Placental pericyte (primary cell): ENCODE measurements at places on chromosomes 16 and 17. TPM values are rescaled to one million over a fixed set of nuclear protein-coding genes. Genes with fewer than 3 reads are reported as not detected.

KRT12 gene
- total RNA-seq = 0.43 TPM in 1 of 2 replicates, not detected in the other

CLEC18B gene
- not detected in 2 replicates for total RNA-seq

CCL5 gene
- 0.29 TPM in 1 of 2 replicates, not detected in the other for total RNA-seq

CSH2 gene
- 0.14 TPM in 1 of 2 replicates, not detected in the other for total RNA-seq

CCL8 gene
- total RNA-seq = not detected in 2 replicates

PABPN1L gene
- not detected in 2 replicates for total RNA-seq

SYCE1L gene
- 0.22 TPM in 1 of 2 replicates, not detected in the other for total RNA-seq

C16orf78 gene
- not detected in 2 replicates for total RNA-seq

SRCAP gene
- total RNA-seq = 16.2 and 30.4 TPM in 2 replicates

CFAP97D1 gene
- under 0.01 TPM in 1 of 2 replicates, not detected in the other for total RNA-seq

PDE6G gene
- total RNA-seq = not detected in 2 replicates

KCTD19 gene
- under 0.01 TPM in 1 of 2 replicates, not detected in the other for total RNA-seq

CD300A gene
- not detected in 2 replicates for total RNA-seq

KRTAP17-1 gene
- total RNA-seq = not detected in 2 replicates

KRT36 gene
- total RNA-seq = 0.22 TPM in 1 of 2 replicates, not detected in the other

KRT17 gene
- total RNA-seq = 0.66 and 5.2 TPM in 2 replicates

PAFAH1B1 gene
- 74.6 and 117 TPM in 2 replicates for total RNA-seq

SSTR5 gene
- total RNA-seq = not detected in 2 replicates

SRR gene
- total RNA-seq = 21.7 and 24.3 TPM in 2 replicates

PIK3R5 gene
- total RNA-seq = under 0.01 TPM in 1 of 2 replicates, not detected in the other
